Kidney tubule cell (primary cell): ENCODE measurements at places on chromosomes 1 and 21.

- no peak for DNase-seq
Measured at GRCh38 chr1:55585402-55585792, 370.2 kb upstream of the USP24 start.

- DNase-seq = peak; percentile 55
Measured at GRCh38 chr1:33338440-33339211, 17.7 kb upstream of the A3GALT2 start.

GRCh38 chr1:154208677-154209388 lies 2.7 kb upstream of the CFAP141 start:
- DNase-seq = no peak

- DNase-seq = no peak
Measured at GRCh38 chr1:98316286-98316905, 345.1 kb upstream of the SNX7 start.

- peak; percentile 69 for DNase-seq
Measured at GRCh38 chr21:40254540-40255465, 387.6 kb downstream of the PCP4 start.

DNA sequence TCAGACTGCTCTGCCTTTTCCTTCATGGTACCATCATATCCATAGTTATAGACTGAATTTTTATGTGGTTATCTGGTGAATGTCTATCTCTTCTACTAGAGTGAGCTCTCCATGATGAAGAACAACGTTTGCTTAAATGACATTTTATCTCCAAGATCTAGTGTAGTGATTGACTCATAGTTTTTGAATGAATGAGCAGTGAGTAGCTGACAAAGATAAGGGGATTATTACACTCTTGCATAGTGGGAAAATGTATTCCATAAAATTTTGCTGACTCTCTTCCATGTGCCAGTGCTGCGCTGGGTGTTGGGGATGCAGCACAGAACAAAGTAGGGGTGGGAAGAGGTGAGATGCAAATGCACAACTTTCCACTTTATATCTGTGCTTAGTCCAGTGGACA lies 147.7 kb downstream of the TGFB2 start:
- DNase-seq = no peak

DNA sequence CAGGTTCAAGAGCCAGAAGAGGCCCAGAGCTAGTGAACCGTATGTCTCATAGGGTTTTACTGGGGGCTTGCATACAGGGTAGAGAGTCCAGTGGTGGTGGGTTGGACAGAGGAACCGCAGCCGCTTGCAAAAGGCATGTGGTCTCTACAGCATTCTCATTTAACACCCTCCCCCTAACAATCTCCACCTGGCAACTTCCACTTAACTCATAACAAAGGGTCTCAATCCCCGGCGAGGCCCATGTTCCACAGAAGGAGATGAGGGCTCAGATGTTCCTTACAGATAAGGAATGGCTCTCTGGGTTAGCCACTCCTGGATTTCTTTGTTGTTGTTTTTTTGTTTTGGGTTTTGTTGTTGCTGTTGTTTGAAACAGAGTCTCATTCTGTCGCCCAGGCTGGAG lies 106.1 kb downstream of the APP start:
- DNase-seq = no peak

- peak; percentile 12 for DNase-seq
Measured at GRCh38 chr1:107405236-107405635, 264.4 kb downstream of the NTNG1 start.

- DNase-seq = no peak
Measured at GRCh38 chr1:204663644-204664383, 21.7 kb downstream of the LRRN2 start.

DNA sequence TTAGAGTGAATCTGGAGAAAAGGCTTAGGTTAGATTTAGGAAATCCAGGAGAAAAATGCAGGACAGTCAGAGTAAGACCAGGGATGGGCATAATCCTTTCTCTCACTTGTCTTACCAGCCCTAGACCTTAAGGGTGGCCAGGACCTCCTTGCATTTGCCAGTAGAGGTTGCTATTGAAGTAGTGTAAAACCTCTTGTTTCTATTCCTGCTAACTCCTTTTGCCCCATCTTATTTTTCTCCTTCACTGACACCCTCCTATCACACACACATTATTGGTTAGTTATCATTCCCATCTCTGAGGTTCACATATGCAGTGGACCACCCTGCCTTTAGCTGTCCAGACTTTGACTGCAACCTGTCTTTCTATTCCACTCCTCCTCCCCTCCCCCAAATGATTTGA lies 75.0 kb upstream of the MACF1 start:
- peak; percentile 27 for DNase-seq
